ENCODE measurements at places on chromosomes 13 and 19.

DNA sequence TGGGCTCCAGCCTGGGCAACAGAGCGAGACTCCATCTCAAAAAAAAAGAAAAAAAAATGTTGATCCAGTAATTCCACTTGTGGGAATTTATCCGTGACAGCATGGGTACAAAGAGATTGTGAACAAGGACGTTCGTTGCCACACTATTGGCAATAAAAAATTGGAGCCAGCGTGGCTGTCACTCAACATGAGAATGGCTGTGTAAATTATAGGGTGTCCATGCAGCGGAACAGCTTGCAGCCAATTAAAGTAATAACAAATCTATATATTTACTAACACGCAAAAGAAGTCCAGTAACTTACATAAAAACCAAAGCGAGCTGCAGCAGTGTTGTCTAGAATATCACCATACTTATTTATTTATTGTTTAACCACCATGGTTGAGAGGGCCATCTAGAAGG is 19.3 kb downstream of the DPF1 start:
- DNase-seq, result no peak

DNA sequence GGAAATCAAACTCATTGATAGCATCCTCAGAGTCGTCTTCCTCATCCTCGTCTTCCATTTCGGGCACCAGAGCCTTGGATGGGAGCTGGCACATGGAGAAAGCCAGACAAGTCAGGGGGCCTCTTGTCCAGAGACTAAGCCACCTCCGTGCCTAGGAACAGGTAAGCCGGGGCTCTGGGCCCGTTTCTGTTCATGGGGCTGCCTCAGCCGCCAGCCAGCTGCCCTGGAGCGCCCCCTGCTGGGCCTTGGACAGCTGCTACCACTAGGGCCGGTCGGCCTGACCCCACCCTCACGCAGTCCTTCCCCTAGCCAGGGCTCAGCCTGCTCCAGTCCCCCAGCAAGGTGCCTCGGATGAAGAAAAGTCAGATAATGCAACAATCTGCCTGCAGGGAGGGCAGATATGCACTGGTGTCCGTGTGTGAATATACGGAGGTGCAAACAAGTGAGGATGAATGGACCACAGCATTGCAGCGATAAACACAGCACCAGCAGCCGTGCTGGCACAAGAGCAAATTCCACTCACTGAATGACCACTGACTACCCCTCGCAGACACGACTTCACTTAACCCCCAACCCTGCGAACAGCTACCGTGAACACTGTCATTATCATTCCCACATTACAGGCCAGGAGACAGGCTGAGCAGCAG is 11.9 kb upstream of the PRKD2 start:
- DNase-seq, result peak; percentile 60

- DNase-seq, result no peak
Observed at GRCh38 chr19:51750400-51751094, 1.1 kb downstream of the FPR1 start.

DNA sequence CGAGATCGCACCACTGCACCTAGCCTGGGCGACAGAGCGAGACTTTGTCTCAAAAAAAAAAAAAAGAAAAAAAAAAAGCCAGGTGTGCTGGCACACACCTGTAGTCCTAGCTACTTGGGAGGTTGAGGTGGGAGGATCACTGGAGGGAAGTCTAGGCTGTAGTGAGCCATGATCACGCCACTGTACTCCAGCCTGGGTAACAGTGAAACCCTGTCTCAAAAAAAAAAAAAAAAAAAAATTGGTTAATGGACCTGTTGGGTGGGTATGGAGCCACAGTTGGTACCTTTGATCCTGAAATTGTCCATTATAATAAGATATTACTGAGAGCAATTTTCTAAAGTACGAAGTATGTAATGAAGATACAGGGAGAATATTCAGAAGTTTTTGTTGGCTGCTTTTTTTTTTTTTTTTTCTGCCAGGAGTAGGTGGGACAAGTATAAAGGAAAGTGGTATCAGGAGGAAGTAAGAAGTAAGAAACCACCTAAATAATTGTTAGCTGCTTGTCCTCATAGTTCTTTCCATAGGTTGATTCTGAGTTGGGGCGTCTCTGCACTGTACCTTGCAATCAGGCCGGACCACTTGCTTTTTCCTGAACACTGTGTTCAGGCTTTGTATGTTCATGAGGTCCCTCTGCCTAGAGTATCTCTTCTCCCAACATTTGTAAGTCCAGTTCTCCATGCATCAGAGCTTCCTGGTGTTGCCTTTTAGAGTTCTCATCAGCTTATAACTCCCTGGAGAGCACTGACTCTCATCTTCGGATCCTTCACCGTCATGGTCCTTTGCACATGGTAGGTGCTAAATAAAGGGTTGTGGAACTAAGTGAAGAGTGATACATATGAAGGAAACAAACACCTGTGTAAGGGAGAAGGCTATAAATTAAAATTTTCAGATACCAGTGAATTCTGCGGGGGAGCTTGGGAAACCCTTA is 31.7 kb downstream of the ARHGAP35 start:
- no peak for DNase-seq

DNA sequence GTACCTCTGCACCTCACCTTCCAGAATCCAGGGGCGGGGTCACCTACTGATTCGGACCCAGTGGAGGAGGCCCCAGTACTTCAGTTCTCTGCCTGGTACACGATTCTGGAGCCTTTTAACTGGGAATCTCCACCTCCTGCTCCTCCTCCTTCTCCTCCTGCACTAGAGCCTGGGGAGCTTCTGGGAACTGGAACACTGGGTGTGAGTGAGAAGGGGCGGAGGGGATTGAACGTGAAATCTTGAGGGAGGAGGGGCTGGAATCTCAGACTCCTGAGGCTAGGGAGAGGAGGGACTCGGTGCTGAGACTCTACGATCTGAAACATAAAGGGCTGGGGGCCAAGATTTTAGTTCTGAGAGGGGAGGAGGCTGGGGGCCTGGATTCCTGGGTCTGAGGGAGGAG is at the start of gene KLK8:
TSS of gene KLK8 (minus strand) at position 90 of the 400 bp plus-strand sequence. CDS start 437 bp downstream, outside the sequence.
- no peak for DNase-seq

- no peak for DNase-seq
Observed at GRCh38 chr19:6894313-6894712, 6.9 kb downstream of the ADGRE1 start.

DNA sequence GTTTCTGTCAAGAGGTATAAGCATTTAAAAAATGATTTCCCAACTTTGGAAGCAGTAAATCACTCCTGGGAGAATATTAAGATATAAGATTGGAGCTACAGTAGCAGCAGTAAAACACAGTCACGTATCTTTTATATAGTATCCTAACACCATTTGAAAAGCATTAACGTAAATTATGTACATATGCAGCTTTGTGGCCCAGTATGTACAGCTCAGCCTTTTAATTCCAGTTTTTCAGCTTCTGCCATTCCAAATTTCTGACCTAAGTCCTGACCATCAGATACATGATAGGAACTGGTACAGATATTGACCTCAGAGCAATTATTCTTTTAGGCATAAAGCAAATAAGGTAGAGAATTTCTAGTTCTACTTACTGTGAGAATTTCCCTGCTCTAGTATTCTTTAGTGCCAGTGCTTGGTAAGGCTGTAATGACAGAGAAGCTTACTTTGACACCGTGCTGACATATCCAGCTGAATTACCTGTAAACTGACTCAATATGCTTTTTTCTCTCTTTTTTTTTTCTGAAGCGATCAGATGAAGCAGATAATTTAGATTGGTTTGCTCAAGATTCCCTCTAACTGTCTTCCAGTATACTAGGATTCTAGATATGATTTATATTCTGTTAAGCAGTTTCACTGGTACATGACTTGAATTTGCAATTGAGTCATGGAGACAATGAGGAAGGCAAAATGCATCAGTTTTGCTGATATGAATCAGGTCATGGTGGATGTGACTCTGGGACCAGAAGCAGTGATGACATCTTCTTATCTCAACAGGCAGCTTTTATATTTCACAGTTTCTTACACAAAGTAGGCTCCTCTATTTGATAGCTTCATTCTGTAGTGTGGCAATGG is 703.6 kb downstream of the SLITRK6 start:
- no peak for DNase-seq

- no peak for DNase-seq
Observed at GRCh38 chr13:41496420-41497234, 39.3 kb downstream of the RGCC start.

- DNase-seq, result no peak
Observed at GRCh38 chr13:27915301-27916207, 4.2 kb upstream of the PDX1 start.

DNA sequence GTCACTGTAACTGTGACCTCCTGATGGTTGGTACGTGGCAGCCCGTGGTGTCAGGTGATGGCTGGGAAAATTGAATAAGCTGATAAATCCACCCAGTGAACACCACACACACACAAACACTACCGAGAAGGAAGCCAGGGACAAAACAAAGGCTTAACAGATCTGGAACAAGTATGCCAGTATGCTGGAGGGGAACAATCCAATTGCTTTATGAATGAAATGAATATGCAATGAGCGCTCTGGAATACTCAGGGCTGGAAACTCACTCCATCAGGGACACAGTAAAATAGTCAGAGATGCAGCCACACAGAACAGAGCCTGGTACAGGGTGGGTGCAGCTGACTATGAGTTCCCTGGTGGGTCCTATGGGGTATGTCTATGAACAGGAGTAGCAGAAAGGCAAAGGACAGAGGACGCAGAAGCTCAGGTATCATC is 16.7 kb downstream of the TMTC4 start:
- DNase-seq, result no peak

DNA sequence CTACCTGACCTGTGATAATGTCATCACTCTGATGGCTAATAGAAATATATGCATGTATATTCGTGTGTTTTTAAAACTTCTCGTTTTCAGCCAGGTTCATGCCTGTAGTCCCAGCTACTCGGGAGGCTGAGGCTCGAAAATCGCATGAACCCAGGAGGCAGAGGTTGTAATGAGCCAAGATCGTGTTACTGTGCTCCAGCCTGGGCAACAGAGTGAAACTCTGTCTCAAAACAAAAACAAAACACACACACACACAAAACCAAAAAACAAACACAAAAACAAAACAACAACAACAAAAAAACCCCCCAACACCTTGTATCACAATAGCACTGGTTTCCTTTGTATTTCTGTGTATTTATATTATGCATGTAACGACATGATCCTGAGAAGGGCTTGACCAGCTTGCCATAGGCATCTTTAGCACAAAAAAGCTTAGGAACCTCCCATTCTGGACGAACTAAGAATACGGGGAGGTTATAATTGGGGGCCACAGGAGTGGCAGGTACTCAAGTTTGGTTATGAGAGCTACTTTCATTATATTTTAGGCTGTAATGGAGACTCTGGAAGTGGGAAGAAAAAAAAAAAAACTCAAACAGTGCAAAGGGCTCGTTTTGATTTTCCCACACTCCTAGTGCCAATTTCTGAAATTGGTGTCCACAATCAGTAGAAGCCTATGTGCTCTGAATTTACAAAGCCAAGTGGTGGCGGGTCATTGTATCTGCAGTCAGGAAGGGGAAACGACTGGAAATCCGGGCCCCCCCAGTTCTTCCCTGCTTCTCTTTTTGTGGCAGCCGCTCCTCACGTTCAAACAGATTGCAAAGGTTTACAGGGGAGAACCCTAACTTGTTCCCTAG is 1.2 kb upstream of the ACP7 start:
- no peak for DNase-seq

- DNase-seq, result no peak
Observed at GRCh38 chr13:81058916-81059290, 718.0 kb upstream of the SPRY2 start.

- DNase-seq, result no peak
Observed at GRCh38 chr13:94666065-94666464, 46.3 kb downstream of the SOX21 start.

GRCh38 chr19:38733493-38734175 is 10.6 kb downstream of the CAPN12 start:
- no peak for DNase-seq

GRCh38 chr13:46341112-46341711 is 45.8 kb downstream of the RUBCNL start:
- DNase-seq, result no peak

DNA sequence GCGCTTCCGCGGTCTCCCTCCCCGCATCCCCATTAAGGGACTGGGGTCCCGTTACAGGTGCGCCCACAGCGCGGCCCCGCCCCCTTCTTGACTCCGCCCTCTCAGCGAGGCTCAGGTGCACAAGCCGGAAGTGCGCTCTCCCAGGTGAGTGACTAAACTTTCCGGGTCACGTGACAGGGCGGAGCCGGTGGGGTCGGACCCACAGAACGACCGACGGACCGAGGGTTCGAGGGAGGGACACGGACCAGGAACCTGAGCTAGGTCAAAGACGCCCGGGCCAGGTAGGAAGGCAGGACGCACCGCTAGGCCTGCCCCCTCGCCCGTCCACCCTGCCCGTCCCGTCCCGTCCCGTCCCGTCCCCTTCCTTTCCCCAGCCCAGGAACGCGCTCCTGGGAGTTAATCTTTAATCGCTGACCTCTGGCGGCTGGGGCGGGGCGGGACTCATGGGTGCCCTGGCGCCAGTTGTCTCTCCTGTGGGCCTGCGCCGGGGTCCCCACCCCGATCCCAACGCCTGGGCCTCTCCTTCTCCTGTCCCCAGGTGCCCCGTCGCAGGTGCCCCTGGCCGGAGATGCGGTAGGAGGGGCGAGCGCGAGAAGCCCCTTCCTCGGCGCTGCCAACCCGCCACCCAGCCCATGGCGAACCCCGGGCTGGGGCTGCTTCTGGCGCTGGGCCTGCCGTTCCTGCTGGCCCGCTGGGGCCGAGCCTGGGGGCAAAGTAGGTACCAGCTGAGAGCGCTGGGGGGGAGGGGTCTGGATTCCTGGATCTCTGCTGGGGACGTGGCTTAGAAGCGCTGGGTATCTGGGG is at the start of gene CRB3:
TSS of gene CRB3 (plus strand) at position 202 of the 804 bp plus-strand sequence. CDS start at position 633, 431 bp downstream.
- no peak for DNase-seq

DNA sequence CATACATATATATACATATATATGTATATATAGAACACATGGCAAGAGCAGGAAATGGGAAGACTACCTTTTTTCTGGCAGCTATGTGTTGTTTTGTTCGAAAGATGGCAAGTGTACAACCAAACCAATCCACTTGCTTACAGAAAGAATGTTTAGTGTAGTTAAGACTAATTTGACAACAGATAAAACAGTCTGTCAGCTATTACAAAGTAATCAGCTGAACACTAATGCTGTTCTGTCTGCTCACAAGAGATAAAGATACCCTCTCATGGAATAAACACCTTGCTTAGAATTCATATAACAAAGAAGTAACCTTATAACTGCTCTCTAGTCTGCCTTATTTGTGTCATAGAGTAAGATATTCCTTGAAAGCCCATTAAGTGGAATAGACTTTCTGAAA is 858 bp upstream of the KCNRG start:
- DNase-seq, result no peak

DNA sequence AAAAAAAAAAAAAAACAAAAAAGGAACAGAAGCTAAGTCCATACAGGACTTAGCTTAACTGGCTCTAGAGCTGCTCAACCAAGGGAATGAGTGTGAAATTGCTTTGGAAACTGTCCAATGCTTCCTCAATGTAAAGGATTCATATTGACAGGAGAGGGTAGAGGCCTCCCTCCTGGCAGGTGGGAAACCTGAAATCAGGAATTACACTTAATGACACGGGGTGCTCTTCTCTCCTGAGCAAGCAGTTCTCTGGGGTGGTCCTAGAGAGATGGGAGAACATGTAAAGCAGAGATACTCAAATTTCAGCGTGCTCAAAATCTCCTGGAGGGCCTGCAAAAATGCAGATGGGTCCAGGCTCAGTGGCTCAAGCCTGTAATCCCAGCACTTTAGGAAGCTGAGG is 3.6 kb upstream of the MAG start:
- DNase-seq, result no peak

- DNase-seq, result no peak
Observed at GRCh38 chr13:40217675-40218074, 448.8 kb downstream of the FOXO1 start.

- no peak for DNase-seq
Observed at GRCh38 chr13:39501702-39502324, 101.2 kb downstream of the LHFPL6 start.
